ENCODE measurements at places on chromosomes 5 and 9.

GRCh38 chr9:93020771-93021670 is 37.5 kb upstream of the SUSD3 start:
- no peak for DNase-seq

DNA sequence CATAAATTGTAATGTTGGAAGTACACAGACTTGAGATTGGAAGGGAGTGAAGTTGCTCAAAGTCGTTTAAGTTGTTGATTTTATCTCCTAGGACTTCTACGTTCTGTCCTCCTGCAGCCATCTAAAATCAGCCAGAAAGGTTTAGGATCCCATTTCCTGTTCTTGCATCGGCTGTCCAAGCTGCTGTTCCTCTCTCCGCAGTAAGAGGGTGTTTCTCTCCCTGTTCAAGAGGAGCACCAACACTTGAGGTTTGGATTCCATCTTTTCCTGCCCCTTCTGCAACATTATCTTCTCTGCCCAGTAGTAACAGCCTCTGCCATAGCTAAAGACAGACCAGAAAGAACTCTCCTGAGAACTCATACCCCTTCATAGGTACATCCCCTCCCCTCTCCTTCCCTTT is 373.4 kb downstream of the GADD45G start:
- DNase-seq = no peak

- DNase-seq = peak; percentile 42
Observed at GRCh38 chr5:10724781-10725507, 36.1 kb downstream of the DAP start.

GRCh38 chr5:110836851-110837250 is 98.0 kb downstream of the SLC25A46 start:
- DNase-seq = no peak

DNA sequence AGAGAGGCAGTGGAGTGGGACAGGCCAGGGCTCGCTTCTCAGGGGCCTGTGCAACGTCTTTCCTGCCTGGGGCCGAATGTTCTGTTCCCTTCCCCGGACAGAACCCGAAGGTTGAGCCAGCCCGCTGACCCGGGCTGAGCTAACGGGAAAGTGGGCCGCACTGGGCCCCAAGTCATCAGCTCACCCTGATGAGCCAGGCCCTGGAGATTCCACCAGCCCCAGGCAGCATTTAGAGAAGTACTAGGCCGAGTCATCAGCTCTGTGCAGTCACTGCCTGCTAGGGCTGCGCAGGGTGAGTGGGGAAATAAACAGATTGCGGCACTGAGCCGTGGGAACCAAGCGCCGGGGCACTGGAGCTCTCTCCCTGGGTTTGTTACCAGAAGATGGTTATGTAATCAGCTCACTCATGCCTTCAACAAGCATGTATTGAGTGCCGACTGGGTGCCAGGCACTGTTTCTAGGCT is 29.1 kb upstream of the DUSP1 start:
- no peak for DNase-seq

- no peak for DNase-seq
Observed at GRCh38 chr5:39413771-39414170, 11.0 kb downstream of the DAB2 start.

DNA sequence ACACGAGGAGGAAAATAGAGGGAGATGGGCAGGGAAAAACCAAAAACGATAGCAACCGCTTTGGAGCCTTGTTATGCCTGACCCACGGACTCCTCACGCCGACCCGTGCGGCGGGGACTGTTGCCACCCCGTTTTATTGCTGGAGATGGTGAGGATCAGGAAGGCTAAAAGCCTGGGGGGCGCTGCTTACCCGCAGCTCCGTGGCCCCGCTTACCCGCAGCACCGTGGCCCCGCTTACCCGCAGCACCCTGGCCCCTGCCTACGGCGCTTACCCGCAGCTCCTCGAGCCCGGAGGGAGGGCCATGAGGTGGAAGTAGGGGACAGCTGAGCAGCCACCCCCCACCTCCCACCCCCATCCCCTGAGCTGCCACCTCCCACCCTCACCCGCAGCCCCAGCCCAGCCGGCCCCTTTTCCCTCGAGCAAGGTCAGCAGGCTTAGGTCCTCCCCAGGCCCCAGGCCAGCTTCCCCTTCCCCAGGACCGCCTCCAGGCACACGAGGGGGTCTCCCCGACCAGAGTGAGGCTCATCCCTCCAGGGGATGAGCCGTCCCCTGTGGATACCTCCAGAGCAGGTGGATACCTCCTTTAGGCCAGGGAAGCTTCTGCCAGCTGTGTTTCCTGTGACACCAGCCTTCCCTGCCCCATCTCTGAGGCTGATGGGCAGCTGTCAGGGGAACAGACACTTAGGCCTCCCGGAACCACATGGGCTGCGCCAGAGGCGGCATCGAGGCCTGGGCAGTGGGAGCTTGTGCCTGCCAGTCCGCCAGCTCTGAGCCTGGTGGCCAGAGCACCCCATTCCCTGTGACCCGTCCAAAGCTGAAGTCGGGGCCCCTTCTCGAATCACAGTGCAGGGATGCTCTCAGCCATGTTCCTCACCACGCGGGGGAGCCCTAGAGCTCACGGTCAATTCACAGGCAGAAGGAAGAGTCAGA is 92.3 kb downstream of the LMX1B start:
- peak; percentile 66 for DNase-seq

DNA sequence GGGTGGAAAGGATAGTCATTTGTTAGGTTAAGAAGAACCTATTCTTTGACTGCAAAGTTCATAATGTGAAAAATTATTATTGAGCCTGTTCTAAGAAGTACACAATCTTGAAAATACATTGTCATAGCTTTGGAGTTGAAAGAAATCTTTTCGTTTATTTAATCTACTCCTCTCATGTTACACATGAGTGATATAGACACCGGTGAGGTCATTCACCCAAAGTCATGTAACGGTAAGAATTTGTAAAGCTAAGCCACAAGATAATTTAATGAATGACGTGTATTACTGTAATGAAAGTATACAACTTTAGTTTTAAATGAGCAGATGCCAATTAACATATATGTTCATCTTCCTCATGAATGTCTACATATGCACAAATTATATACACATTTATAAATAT is 284.1 kb upstream of the PDE4D start:
- DNase-seq = no peak

GRCh38 chr5:75522025-75522424 is 10.3 kb downstream of the POLK start:
- no peak for DNase-seq

DNA sequence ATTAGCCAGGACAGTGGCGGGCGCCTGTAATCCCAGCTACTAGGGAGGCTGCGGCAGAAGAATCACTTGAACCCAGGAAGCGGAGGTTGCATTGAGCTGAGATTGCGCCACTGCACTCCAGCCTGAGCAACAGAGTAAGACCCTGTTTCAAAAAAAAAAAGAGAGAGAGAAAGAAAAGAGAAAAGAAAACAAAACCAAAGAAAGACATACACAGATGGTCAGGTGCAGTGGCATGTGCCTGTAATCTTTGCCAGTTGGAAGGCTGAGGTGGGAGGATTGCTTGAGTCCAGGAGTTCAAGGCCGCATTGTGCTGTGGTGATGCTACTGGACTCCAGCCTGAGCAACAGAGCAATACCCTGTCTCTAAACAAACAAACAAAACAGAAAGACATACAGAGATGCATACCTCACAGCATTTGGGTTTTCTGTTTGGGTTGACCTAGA is 10.0 kb upstream of the PSAT1 start:
- no peak for DNase-seq

GRCh38 chr9:129467004-129467588 is 153.8 kb downstream of the C9orf50 start:
- DNase-seq = no peak

- no peak for DNase-seq
Observed at GRCh38 chr5:131536211-131536826, 98.7 kb downstream of the RAPGEF6 start.

DNA sequence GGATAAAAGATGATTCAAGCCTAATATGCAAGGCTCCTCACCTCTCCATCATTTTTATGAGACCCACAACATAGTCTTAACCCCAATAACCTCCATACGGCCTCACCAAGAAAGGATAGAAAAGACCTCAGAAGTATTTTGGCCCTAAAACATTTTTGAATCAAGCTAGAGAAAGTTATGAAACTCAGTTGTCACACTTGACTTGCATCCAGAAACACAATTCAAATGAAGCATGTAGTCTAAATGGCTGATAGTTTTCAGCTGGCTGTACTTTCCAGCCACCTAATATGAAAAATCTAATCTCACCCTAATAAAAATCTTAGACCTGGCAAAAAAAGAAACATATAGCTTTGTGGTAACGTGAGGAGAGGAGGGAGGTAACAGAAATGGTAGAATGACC is 116.1 kb downstream of the ARL15 start:
- no peak for DNase-seq

GRCh38 chr5:154714266-154714986 is 40.8 kb upstream of the LARP1 start:
- no peak for DNase-seq

DNA sequence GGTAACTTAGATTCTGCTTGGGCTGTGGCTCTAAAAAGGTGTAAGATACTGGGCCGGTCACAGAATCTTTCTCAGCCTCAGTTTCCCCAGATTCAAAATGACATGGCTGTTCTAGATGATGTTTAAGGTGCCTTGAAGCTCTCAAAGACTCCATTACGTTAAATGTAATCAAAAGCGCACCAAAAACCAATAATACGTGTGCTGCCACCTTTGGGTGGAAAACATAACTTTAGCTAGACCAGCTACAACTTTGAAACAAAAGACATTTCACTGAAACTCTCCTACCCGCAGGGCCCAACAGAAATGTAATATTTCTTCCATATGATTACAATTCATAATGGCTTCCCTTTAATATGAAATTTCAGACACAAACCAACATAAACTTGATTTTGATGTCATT is 35.0 kb upstream of the PCSK5 start:
- peak; percentile 26 for DNase-seq

DNA sequence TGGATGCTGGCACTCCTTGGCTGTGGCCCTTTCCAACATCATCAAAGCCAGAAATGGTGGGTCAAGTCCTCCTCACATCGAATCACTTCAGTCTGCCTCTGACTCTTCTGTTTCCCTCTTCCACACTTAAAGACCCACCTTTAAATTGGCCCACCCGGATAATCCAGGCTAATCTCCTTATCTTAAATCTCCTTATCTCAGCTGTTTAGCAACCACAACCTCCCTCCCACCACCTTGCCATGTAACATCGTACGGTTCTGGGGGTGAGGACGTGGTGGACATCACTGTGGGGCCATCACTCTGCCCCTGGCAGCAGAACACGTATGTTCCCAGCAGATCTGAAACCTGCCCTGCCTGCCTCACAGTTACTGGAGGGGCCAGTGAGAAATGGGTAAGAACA is 11.5 kb downstream of the IGFBPL1 start:
- DNase-seq = peak; percentile 70

DNA sequence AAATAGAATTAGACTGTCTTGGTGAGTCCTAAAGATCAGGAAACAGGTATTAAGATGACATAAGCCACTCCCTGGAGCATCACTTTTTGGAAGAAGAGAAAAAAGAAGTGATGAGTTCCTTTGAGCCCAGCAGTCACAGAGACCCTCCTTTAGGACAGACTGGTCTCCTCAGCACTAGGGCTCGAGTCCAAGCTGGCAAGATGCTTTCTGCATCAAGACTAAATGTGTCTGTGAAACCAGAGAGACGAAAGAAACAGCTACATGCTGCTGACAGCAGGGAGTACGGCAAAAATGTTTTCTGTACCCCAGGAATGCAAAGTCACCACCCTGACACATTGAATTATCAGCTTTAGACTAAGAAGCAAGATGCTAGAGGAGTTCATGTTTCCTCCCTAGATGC is 184.5 kb downstream of the CRB2 start:
- DNase-seq = no peak

GRCh38 chr9:117415358-117415914 is 579 bp upstream of the ASTN2 start:
- peak; percentile 42 for DNase-seq

GRCh38 chr5:40078898-40079575 is 600.7 kb upstream of the PTGER4 start:
- DNase-seq = no peak

- DNase-seq = no peak
Observed at GRCh38 chr5:124342986-124343385, 403.5 kb downstream of the ZNF608 start.

DNA sequence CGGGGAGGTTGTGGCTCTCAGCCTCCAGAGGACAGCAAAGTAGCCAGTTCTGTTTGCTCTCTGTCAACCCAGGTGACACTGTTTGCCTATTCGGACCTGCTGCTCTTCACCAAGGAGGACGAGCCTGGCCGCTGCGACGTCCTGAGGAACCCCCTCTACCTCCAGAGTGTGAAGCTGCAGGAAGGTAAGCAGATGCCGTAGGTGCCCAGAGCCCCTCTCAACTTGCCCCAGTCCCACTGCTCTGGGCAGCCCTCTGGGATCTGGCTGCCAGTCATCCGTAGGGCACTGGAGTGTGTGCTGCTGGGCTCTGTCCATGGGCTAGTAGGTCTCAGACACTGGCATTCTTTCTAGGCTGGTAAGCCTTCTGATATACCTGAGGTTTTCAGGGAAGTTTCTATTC is 59.3 kb downstream of the RGS3 start:
- DNase-seq = no peak

GRCh38 chr5:76682387-76682786 is 33.5 kb upstream of the F2R start:
- DNase-seq = no peak

Data from WERI-Rb-1 (cell line).